H54 (cell line): ENCODE measurements at places on chromosomes 3 and 15.

GRCh38 chr3:58161435-58162398, 49.1 kb downstream of the DNASE1L3 start:
- peak; percentile 82 for DNase-seq

DNA sequence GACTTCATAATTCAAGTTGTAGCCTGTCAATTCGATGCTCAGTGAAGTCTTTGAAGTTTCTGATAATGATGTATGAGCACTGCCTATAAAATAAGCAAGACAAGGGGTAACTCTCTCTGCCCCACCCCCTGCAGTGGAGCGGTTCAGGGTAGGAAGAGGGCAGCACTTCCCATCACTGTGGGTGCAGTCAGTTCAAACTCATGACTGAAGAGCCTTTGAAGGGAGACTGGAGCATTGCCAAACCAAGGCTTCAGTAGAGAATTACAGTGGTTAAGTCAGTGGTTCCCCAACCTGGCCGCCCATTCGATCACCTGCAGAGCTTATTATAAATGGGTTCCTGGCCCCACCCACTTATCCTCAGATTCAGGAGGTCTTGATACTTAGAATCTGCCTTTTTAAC, 190.6 kb downstream of the SHQ1 start:
- no peak for DNase-seq

GRCh38 chr3:168813225-168813802, 717.6 kb upstream of the GOLIM4 start:
- no peak for DNase-seq

DNA sequence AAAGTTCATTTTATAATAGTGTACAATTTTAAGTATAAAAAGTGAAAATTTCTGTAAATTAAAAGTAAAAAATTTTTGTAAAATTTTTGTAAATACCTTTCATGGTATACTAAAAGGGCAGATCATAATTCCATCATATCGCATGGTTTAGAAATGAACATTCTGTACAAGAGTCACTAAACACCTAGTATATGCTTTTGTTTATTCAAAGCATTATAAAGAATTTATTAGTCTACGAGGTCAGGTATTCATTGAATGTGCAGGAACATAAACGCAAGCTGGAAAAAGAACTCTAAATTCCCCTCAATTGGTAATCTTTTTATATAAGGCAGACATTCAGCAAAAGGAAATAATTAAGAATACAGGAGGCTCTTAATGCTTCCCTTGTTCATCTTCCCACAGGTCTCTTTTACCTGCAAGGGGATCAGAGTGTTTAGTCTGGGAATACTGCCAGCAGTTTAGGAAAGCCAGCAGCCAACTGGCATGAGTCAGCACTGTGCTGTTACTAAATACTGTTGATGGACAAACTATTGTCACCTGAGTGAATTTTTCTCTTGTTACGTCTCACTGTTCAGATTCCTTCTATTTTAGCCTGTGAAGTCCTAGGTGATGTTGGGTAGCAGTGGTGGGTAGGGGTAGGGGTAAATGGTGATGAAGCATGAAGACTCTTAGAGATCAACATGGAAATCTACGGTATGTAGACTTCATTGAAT, 70.1 kb downstream of the UQCC5 start:
- DNase-seq, result peak; percentile 8

GRCh38 chr3:18830087-18830486, 318.2 kb upstream of the KCNH8 start:
- no peak for DNase-seq

DNA sequence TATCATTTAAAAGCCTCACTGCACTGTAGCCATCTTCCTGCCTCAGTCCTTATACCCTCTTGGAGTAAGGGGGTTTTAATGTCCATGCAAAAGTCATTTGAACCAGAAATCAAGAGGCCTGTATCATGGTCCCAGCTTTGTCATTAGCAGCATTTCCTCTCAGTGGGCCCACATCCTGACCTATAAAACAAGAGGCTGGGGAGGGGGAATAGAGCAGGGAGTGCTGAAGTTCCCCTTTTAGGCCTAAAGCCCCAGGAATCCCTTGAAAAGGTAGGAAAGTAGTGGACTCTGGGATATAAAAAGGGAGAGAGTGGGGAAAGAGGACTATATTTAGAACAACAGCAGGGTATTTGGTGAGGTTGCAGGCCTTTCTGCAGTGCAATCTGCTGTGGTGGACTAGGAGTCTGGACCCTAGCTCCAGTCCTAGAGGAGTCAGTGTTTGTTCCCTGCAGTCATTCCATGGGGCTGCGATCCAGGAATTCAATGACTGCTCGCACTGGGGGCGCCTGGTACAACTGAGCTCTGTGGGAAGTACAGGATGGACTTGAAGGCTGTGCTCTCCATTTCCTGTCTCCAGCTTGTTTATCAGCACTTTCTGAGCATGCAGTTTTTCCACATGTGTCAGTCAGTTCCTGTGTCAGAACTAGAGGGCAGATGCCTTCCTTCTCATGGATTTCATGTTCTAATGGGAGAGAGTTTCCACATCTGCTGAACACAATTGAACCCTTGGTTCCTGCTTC, 46.8 kb downstream of the PDHB start:
- no peak for DNase-seq

- no peak for DNase-seq
Observed at GRCh38 chr3:122469659-122470058, 45.1 kb downstream of the KPNA1 start.

GRCh38 chr15:89383365-89384175, 48.9 kb upstream of the POLG start:
- no peak for DNase-seq

DNA sequence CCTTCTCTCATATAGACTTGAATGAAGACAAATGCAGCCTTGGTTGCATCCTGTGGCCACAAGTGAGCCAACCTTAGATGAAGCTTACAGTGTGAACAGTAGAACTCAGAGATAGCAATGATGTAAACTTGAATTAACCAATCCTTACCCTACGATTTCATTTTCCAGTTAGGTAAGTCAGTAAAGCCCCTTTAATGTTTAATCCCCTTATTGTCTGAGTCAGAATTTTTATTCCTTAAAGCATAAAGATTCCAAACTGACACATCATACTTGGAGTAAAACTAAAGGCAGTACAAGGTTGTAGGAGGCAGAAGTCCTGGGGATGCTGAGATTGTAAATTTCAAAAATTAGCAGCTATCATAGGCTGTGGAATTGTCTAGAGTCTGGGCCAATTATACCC, 507.8 kb upstream of the DPH6 start:
- DNase-seq, result no peak

GRCh38 chr3:10977892-10978510, 14.5 kb upstream of the SLC6A1 start:
- DNase-seq, result no peak

GRCh38 chr3:196202516-196202970, 8.7 kb downstream of the ZDHHC19 start:
- no peak for DNase-seq

GRCh38 chr3:46946856-46947545, 29.5 kb downstream of the CCDC12 start:
- peak; percentile 68 for DNase-seq

DNA sequence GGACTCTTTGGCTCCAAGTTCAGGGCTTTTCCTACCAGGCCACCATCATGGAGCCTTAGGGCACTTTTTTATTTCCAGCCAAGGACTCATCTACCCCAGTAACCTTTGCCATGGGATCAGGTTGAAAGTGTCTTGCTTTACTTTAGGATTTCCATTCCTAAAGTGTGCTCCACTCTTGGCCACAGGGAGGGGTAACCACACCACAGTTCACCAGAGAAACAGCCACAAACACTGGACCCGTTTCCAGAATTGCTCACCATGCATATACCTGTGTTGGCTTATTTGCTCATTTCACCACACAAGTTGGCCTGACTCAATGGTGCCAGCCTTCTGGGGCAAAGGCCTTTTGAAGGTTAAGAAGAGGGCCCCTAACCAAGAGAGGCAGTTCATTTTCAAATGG, 70.6 kb upstream of the RAD18 start:
- DNase-seq, result no peak

DNA sequence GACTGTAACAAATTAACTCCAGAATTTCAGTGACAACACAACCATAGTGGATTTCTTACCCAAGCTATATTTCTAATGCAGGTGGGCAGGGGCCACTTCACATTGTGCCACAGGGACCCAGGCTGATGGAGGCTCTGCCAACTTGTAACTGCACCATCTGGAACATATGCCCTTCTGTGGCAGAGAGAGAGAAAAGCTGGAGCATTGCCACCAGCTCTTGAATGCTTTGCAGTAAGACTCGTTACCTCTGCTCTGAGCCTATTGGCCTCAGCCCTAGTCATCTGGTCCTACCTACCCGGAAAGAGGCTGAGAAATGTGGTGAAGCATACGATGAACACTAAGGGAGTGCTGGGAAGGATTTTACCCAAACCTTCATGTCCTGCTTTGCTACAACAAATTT, 587.1 kb downstream of the ZNF385D start:
- no peak for DNase-seq

GRCh38 chr3:36496684-36497633, 116.7 kb downstream of the STAC start:
- no peak for DNase-seq

DNA sequence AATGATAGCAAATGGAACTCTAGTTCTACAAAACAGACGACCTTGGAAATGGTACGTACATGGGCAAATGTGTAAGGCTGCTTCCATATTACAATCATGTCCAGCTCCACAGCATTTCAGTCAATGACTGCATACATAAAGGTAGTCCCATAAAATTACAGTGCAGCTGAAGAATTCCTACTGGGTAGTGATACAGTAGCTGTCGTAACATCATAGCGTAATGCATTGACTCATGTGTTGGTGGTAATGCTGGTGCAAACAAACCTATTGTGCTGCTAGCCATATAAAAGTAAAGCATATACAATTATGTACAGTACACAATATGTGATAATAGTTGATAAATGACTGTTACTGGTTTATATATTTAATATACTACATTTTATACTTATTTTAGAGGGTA, 18.5 kb downstream of the TTC23 start:
- no peak for DNase-seq

GRCh38 chr3:150035910-150036612, 65.4 kb upstream of the PFN2 start:
- no peak for DNase-seq

GRCh38 chr3:158718490-158719170, 13.6 kb downstream of the RARRES1 start:
- DNase-seq, result peak; percentile 40

GRCh38 chr15:76208084-76208785, 103.0 kb downstream of the ETFA start:
- DNase-seq, result no peak

GRCh38 chr3:143644370-143645089, 203.7 kb downstream of the SLC9A9 start:
- DNase-seq, result peak; percentile 23

- no peak for DNase-seq
Observed at GRCh38 chr3:197592361-197593045, 36.7 kb upstream of the BDH1 start.

GRCh38 chr15:51499379-51499976, 123.1 kb downstream of the DMXL2 start:
- DNase-seq, result peak; percentile 3

- no peak for DNase-seq
Observed at GRCh38 chr3:193680220-193680619, 87.2 kb downstream of the OPA1 start.

- DNase-seq, result no peak
Observed at GRCh38 chr15:68387381-68388143, 44.4 kb downstream of the ITGA11 start.

- no peak for DNase-seq
Observed at GRCh38 chr15:60971732-60972131, 257.4 kb downstream of the RORA start.

GRCh38 chr3:189289251-189289650, 117.5 kb downstream of the TPRG1 start:
- no peak for DNase-seq

GRCh38 chr3:130823996-130824395, 69.9 kb upstream of the ATP2C1 start:
- DNase-seq, result no peak
